ENCODE measurements at places on chromosomes 16 and 17.

DNA sequence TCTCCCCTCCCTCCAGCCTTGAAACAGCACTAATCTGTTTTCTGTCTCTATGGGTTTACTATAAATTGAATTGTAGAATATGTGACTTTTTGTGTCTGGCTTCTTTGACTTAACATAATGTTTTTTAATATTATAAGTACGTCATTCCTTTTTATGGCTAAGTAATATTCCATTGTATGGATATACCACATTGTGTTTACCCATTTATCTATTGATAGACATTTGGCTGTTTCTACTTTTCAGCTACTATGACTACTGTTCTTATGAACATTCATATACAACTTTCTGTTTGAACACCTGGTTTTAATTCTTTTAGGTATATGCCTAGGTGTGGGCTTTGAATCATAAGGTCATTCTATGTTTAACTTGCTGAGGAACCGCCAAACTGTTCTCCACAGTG is 961.9 kb downstream of the CDH8 start:
- no peak for DNase-seq

DNA sequence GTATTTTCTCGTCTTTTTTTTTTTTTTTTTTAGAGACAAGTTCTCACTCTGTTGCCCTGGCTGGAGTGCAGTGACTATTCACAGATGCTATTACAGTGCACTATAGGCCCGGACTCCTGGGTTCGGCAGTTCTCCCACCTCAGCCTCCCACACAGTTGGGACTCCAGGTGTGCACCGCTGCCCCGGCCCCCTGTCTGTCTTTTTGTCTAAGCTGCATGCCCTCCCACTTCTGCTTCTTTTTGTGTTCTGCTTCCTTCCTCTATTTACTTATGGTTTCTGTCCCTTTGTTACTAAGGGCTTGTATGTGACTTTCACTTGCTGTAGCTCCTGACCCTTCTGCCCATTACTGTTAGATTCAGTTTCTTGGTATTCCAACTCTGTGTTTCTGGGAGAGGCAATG is 20.5 kb downstream of the SLC7A6 start:
- no peak for DNase-seq

DNA sequence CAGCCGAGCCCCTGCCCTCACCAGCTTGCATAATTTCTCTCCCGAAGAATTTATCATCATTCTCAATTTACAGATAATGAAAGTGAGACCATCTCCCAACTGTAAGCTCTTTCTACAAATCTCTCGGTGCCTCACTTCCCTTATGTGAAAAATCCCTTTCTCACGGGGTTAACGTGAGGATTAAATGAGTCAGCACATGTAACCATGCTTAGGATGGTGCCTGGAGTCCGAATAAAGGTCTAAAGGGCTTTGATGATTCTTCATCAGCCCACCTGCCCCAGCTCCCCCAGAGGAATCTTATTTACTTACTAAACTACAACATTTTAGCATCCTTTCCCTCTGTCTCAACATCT is 24.8 kb upstream of the PIK3R6 start:
- DNase-seq: no peak

GRCh38 chr16:70703041-70703834 is 17.4 kb upstream of the MTSS2 start:
- peak; percentile 81 for DNase-seq

All from fibroblast of the conjunctiva (primary cell).